ENCODE measurements at places on chromosomes 16 and 17. TPM values are rescaled to one million over a fixed set of nuclear protein-coding genes. Genes with fewer than 3 reads are reported as not detected.

DNA sequence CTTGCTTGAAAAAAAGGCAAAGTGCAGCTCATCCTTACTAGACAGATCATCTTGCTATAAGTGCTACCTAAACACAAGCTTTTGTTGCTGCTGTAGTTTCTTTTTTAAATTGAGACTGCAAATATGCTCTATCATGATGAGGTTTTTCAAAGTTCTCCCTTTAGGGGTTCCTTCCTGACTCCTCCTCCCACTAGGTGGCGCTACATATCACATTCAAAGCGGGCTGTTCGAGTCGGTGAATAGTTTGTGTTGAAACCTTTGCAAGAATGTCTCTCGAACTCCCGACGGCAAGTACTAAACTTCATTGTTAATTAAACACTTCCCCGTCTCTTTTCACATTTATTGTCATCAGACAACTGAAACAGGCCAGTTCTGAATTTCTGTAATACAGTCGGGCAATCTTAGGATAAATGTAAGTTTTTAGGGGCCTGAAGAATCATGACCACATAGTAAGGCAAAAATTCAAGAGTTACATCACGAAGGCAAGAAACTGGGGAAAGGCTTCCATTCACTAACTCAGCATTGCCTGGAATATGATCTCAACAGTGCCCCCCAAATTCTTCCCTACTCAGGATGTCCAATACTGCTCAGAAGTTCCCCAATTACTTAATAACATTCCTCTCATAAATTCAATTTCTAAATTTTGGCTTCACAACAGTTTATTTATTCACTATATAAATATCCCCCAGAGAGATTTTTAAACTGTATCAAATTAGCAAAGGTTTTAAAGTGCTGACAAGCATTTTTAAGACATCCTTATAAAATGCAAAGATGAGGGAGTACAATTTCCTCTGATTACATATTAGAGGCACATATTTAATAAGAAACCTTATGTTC, 6.7 kb downstream of the HS3ST3A1 start:
- no peaks in the 10 kb centered on the region for H3K36me3 ChIP-seq
- peaks cover 3% of the 10 kb centered on the region for H3K27me3 ChIP-seq
- no peak for DNase-seq

The GLIS2 gene
- total RNA-seq = 72.6 TPM

The TMC8 gene
- 14.4 TPM for total RNA-seq

GRCh38 chr16:67000384-67001351, 12.3 kb downstream of the CES4A start:
- no peaks in the 10 kb centered on the region for H3K4me1 ChIP-seq
- H3K36me3 ChIP-seq = no peaks in the 10 kb centered on the region
- DNase-seq = peak; percentile 63
- peak overlapping the region; percentile 12 for H3K4me3 ChIP-seq
- no peak overlapping the region for H3K27ac ChIP-seq
- H3K27me3 ChIP-seq = no peaks in the 10 kb centered on the region

DNA sequence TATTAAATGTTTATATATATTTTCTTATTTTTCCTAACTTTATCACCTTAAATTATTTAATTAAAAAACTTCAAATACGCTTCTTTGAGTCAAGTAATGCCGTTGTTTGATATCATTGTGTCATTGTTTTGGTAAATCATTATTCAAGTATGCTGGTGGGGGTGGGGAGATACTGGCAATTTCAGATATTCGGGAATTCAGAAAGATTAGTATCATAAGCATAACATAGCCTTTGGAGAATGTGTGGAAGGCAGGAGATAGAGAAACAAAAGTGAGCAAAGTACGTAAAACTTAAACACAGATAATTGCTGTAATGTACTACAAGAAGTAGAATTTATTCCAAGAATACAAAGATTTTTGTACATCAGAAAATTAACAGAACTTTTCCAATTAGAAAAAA, 49.8 kb downstream of the TANC2 start:
- no peaks in the 10 kb centered on the region for H3K4me1 ChIP-seq
- H3K36me3 ChIP-seq = no peaks in the 10 kb centered on the region
- H3K27me3 ChIP-seq = no peaks in the 10 kb centered on the region
- H3K27ac ChIP-seq = no peak overlapping the region

All from aorta (tissue), 5 donors.